Pancreas (tissue), 10 donors: ENCODE measurements at places on chromosomes 12 and 14. TPM values are rescaled to one million over a fixed set of nuclear protein-coding genes. Genes with fewer than 3 reads are reported as not detected.

DNA sequence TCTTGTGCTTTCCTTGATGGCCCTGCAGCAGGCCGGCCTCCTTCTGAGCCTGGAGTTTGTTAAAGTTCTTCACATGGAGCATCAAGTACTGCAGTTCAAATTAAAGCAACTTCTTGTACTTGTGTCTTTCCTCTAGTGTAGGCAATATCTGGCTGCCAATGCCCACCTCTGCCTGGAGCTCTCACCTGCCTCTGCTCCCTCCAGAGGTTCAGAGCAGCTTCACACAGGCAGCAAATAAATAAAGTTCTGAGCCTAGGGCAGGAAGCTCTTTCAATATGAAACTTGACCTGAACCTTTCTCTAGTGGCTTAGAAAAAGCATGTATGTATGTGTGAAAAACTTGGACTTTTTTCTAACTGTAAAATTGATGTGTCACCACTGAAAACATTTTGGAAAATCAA lies 65.9 kb downstream of the ITPR2 start:
- peaks cover 5% of the 10 kb centered on the region for H3K4me1 ChIP-seq
- no peak for DNase-seq
- H3K27me3 ChIP-seq = no peaks in the 10 kb centered on the region

GRCh38 chr14:50087341-50088116 lies 28.8 kb downstream of the VCPKMT start:
- H3K4me3 ChIP-seq = no peak overlapping the region
- H3K36me3 ChIP-seq = no peaks in the 10 kb centered on the region
- H3K4me1 ChIP-seq = no peaks in the 10 kb centered on the region
- no peak overlapping the region for H3K27ac ChIP-seq

The MAP1LC3B2 gene
- 0.67 TPM for total RNA-seq

The KLRC2 gene
- 0.26 TPM for total RNA-seq

The PRKD1 gene
- 4.4 TPM for total RNA-seq

DNA sequence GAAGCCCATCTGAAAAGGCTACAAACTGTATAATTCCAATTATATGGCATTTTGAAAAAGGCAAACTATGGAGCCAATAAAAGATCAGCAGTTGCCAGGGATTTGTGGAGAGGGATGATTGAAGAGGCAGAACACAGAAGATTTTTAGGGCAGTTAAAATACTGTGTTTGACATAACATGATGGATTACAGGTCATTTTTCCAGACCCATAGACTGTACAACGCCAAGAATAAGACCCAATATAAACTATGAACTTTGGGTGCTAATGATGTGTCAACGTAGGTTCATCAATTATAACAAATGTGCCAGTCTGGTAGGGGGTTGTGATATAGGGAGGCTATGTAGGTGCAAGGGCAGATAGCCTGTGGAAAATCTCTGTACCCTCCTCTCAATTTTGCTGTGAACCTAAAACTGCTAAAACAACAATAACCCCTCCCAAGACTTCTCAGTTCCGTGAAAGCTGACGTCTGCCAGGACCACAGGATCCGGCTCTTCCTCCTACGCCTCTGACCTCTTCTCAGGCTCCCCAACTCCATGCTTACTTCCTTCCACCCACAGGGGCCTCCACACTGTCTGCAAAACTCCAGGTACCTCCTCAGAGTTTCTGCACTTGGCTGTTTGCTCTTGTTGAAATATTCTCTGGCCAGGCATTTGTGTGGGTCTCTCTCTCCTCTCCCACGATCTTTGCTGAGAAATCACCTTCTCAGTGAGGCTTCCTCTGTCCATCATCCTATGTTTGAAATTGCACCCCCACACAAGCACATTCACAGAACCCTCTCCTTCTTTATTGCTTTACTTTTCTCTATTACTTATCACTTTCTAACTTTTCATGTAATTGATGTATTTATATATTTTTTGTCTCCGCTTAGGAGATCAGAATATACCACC lies 131.4 kb downstream of the BBS10 start:
- DNase-seq = no peak
- no peak overlapping the region for H3K4me3 ChIP-seq
- no peaks in the 10 kb centered on the region for H3K36me3 ChIP-seq
- no peak overlapping the region for H3K27ac ChIP-seq
- H3K27me3 ChIP-seq = no peaks in the 10 kb centered on the region
- H3K4me1 ChIP-seq = no peaks in the 10 kb centered on the region

The RFX4 gene
- total RNA-seq = 0.06 TPM

The TAS2R9 gene
- total RNA-seq = not detected

The KERA gene
- total RNA-seq = not detected

DNA sequence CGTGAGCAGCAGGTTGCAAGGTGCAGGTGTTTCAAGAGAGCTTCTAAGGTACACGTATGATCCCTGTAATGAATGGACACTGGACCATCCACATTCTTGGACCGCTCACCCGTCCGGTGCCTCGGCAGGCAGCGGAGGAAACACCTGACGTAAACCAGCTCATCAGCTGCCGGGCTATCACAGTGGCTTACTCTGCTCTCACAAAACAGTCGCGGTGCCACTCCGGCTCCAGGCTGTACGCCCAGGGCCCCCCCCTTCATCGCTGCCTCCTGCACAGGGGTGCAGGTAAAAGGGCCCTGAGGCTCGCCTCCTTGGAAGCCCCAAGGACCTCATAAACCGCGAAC lies 436 bp downstream of the VPS33A start:
- peak overlapping the region; percentile 82 for H3K27ac ChIP-seq
- H3K4me1 ChIP-seq = no peaks in the 10 kb centered on the region
- peak overlapping the region; percentile 92 for H3K4me3 ChIP-seq
- no peaks in the 10 kb centered on the region for H3K36me3 ChIP-seq
- DNase-seq = no peak
- no peaks in the 10 kb centered on the region for H3K27me3 ChIP-seq

The SLC6A13 gene
- not detected for total RNA-seq

GRCh38 chr14:52020161-52020714 lies 30.9 kb downstream of the RTRAF start:
- H3K4me1 ChIP-seq = no peaks in the 10 kb centered on the region
- H3K36me3 ChIP-seq = no peaks in the 10 kb centered on the region
- H3K27me3 ChIP-seq = no peaks in the 10 kb centered on the region
- no peak for DNase-seq

The HOXC9 gene
- 0.19 TPM for total RNA-seq

- H3K4me1 ChIP-seq = no peaks in the 10 kb centered on the region
- DNase-seq = no peak
- H3K27me3 ChIP-seq = no peaks in the 10 kb centered on the region
- H3K27ac ChIP-seq = no peak overlapping the region
- no peaks in the 10 kb centered on the region for H3K36me3 ChIP-seq
These were observed 100.2 kb downstream of the RIMBP2 start for GRCh38 chr12:130615861-130616345.

DNA sequence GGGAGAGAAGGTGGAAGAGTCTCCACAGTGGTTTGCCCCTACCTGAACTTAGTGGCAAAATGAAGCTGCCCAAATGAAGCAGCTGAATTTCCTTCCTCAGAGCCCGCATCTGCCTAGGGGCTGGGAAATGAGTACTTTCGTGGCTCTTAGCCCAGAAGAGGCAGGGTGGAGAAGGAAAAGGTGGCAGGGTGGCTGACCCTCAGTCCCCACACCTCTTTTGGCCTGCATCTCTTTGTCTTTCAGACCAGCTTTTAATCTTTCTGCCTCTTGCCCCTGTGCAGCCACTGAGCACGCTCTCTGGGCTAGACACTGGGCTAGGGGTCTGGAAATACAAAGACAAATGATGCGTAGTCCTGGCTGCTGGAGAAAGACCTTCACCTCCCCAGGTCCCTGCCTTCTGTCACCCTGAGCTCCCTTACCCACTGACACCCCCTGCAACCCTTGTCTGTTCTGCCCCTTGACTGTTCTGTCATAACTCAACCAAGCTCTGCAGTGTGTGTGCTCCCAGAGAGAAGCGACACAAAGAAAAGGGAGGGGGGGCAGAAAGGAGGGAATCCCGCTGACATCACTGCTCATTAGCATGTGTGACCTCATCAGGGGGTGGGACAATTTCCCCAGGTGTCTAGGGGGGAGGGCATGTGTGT lies 371 bp upstream of the REM2 start:
- H3K4me3 ChIP-seq = no peak overlapping the region
- peaks cover 9% of the 10 kb centered on the region for H3K36me3 ChIP-seq

- no peaks in the 10 kb centered on the region for H3K36me3 ChIP-seq
- DNase-seq = no peak
- H3K4me3 ChIP-seq = no peak overlapping the region
- no peaks in the 10 kb centered on the region for H3K4me1 ChIP-seq
These were observed 8.0 kb downstream of the TMTC3 start for GRCh38 chr12:88150063-88150462.

GRCh38 chr14:105889666-105890473 lies 363.5 kb downstream of the TMEM121 start:
- no peaks in the 10 kb centered on the region for H3K27me3 ChIP-seq
- H3K4me1 ChIP-seq = no peaks in the 10 kb centered on the region
- no peak overlapping the region for H3K27ac ChIP-seq
- DNase-seq = peak; percentile 32

GRCh38 chr12:10374624-10375018 lies 15.2 kb downstream of the KLRK1 start:
- H3K36me3 ChIP-seq = no peaks in the 10 kb centered on the region
- DNase-seq = no peak
- no peak overlapping the region for H3K27ac ChIP-seq
- no peak overlapping the region for H3K4me3 ChIP-seq
- no peaks in the 10 kb centered on the region for H3K4me1 ChIP-seq
- no peaks in the 10 kb centered on the region for H3K27me3 ChIP-seq

DNA sequence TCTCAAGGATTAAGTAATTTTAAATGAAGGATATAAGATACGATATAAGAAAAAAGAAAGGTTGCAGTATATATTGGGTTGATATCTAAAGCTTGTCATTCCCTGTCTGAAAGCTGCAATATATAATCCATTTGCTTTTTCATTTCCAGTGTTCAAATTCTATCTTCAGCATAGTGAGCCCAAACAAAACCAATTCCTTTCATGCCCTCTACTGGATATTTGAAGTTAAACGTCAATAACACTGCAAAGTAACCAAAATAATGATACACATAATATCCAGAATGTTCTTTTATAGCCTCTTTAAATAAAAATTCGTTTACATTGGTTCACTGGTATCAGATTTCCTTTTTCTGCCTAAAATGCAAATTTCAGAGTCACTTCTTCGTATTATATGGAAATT lies 64.5 kb upstream of the DAAM1 start:
- H3K27me3 ChIP-seq = peaks cover 8% of the 10 kb centered on the region
- H3K4me3 ChIP-seq = no peak overlapping the region

The TTC6 gene
- total RNA-seq = not detected

The SIX6 gene
- total RNA-seq = not detected

The CLEC2A gene
- total RNA-seq = not detected

DNA sequence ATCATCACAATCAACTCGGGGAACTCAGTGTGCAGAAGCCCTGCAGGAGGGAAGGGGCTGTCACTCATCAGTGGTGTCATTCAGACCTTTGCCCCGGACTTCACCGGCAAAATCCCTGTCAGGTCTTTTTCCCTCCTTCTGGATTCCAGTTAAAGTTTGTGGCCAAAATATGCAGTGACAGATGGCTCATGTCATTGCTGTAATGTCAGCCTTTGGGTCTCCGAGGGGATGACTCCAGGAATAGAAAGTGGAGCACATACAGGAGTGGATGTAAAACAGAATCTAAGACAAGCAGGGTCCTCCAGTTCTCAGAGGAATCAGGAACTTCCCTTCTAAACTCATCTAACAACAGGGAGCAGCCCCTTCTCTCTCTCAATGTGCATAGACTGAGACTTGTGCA lies 130.3 kb upstream of the RASSF8 start:
- H3K36me3 ChIP-seq = no peaks in the 10 kb centered on the region
- no peaks in the 10 kb centered on the region for H3K27me3 ChIP-seq
- no peak for DNase-seq
- H3K27ac ChIP-seq = no peak overlapping the region

DNA sequence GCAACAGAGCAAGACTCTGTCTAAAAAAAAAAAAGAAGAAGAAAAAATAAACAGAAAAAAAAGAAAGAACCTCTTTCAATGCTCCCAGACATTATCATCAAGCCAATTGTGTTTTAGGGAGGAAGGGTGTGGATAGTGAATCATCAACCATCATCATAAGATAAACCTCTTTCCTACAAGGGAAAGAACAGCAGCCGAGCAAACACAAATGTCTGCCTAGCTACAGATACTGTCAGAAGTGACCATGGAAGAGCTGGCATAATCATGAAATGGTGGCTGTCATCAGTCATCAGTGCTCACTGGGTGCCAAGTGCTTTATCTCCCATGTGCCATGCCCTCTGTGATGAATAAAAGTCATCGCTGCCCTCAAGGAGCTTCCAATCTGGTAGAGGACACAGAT lies 46.6 kb downstream of the SLC17A8 start:
- H3K36me3 ChIP-seq = no peaks in the 10 kb centered on the region
- H3K4me3 ChIP-seq = no peak overlapping the region

GRCh38 chr12:101697197-101697929 lies at the start of gene CHPT1:
Gene CHPT1 (plus strand): TSS chr12:101697640. CDS start chr12:101697862, 222 bp downstream.
- H3K27me3 ChIP-seq = no peaks in the 10 kb centered on the region
- peaks cover 25% of the 10 kb centered on the region for H3K4me1 ChIP-seq
- DNase-seq = peak; percentile 81
- H3K36me3 ChIP-seq = no peaks in the 10 kb centered on the region
- peak within 1 kb of the TSS; percentile 93 for H3K27ac ChIP-seq

GRCh38 chr12:132579744-132580143 lies 30.6 kb downstream of the LRCOL1 start:
- no peak overlapping the region for H3K27ac ChIP-seq
- H3K36me3 ChIP-seq = peaks cover 13% of the 10 kb centered on the region
- H3K27me3 ChIP-seq = no peaks in the 10 kb centered on the region
- no peaks in the 10 kb centered on the region for H3K4me1 ChIP-seq

DNA sequence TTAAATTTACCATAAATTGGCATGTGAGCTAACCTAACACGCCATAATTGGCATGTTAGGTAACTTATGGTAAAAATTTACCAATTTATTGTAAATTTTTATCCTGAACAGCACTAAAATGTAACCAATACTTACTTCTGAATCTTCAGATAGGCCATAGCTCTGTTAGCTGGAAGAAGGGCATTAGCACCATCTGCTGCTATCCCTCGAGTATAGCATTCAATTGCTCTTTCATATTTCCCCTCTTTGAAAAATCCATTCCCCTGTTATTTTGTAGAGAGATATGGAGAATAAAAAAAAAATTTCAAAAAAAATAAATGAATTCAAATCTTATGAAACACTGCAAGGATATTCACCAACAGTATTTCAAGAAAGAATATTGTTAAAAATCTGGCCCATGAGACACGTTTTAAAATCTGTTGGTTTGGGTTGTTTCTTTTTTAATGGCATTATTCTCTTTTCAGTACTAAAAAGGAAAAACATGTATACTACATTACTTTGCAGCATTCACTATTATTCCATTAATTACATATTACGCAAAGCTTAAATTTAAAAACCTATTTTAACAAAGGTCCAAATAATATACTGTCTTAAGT lies 19.1 kb downstream of the RPAP3 start:
- no peak for DNase-seq
- H3K36me3 ChIP-seq = no peaks in the 10 kb centered on the region
- H3K27ac ChIP-seq = no peak overlapping the region
- H3K4me3 ChIP-seq = no peak overlapping the region
- no peaks in the 10 kb centered on the region for H3K27me3 ChIP-seq

GRCh38 chr12:120994589-120995337 lies 16.4 kb downstream of the HNF1A start:
- H3K36me3 ChIP-seq = peaks cover 22% of the 10 kb centered on the region
- H3K4me3 ChIP-seq = no peak overlapping the region
- no peaks in the 10 kb centered on the region for H3K4me1 ChIP-seq
- no peaks in the 10 kb centered on the region for H3K27me3 ChIP-seq
- DNase-seq = no peak
